ENCODE measurements at places on chromosomes 12 and 14.

GRCh38 chr14:91244501-91244901, at the start of gene GPR68:
Gene GPR68, minus strand, starts transcription at chr14:91244704. Its CDS starts 9,654 bp downstream, at chr14:91235050.
- no peak for DNase-seq

- DNase-seq: no peak
Measured at GRCh38 chr12:46227616-46228015, 41.2 kb downstream of the SLC38A1 start.

- no peak for DNase-seq
Measured at GRCh38 chr14:68342216-68342763, 450.6 kb downstream of the ZFP36L1 start.

- DNase-seq: no peak
Measured at GRCh38 chr12:64304571-64304970, 82.5 kb upstream of the KICS2 start.

GRCh38 chr14:77222546-77223225, 41.1 kb downstream of the TMEM63C start:
- no peak for DNase-seq
